Suppressor macrophage treated with lipopolysaccharide for 4 hours (primary cell): ENCODE measurements at places on chromosomes 3 and 15.

GRCh38 chr15:78634210-78635145, 6.5 kb downstream of the CHRNB4 start:
- no peak for DNase-seq

DNA sequence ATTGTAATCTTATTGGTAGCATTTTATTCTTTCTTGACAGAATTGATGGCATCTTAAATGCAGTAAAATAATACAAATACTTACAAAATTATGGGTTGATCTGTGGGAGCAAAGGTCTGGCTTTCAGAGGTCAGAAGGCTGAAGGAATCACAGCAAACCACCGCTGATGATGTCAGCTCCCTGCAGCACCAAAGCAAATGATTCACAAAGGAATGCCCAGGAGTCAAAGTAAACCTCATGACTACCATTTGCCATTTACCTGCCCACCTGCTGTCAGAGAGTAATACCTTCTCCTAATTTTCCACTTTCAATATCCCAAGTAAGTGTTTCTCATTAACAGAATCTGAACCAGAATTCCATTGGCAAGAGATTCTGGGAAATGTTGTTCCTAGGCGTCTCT, 46.1 kb downstream of the CPA3 start:
- DNase-seq, result no peak

DNA sequence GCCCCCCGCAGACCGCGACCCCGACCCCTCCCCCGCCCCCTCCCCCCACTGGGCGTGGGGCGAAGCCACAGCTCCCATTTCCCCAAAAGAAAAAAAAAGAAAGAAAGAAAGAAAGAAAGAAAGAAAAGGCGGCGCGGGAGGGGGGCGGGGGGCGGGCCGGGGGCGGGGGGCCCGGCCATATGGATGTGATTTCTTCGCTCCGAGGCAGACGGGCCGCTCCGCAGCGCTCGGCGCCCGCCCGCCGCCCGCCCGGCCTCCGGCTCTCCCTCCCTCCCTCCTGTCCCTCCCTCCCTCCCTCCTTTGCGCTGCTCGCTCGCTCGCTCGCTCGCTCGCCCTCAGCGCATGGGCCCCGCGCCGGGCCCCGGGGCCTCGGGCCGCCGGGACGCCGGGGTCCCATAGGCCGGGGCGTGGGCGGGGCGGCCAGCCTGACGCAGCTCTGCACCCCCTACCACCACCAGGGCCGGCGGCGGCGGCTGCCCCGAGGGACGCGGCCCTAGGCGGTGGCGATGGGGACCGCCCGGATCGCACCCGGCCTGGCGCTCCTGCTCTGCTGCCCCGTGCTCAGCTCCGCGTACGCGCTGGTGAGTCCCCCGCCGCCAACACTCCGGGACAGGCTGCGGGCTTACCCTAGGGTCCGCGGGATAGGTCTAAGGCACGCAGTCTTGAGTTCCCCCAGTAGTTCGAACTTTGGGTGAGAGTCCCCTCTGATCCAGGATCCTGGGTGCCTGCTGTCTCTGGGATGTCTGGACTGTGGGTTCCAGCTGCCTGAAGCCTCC, 5.7 kb downstream of the PTH1R start:
- DNase-seq, result no peak

GRCh38 chr15:60272623-60273022, 125.2 kb downstream of the ANXA2 start:
- DNase-seq, result no peak

- DNase-seq, result no peak
Measured at GRCh38 chr15:29386523-29386922, 116.9 kb upstream of the NSMCE3 start.

- no peak for DNase-seq
Measured at GRCh38 chr3:88410259-88410658, 260.5 kb downstream of the C3orf38 start.

- no peak for DNase-seq
Measured at GRCh38 chr15:89980896-89981295, 20.2 kb upstream of the ZNF710 start.

GRCh38 chr3:16720367-16720940, 115.2 kb upstream of the DAZL start:
- DNase-seq, result no peak

DNA sequence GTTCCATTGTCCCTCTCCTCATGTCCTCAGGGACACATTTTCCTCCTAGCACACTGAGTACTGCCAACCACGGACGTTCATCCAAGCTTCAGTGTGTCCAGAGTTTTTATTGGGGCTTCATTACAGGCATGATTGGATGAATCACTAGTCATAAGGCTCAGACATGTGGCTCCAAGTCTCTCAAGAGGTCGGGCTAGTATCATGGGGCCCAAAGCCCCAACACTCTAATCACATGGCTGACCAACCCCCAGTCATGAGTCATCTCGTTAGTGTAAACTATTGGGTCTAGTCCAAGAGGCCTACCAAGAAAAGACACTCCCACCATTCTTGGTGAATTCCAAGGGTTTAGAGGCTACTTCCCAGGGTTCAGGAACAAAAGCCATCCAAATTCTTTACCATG, 4.4 kb downstream of the TERC start:
- DNase-seq, result no peak

- DNase-seq, result no peak
Measured at GRCh38 chr3:189383630-189384029, 211.9 kb downstream of the TPRG1 start.

- DNase-seq, result no peak
Measured at GRCh38 chr3:33855884-33856546, 57.6 kb downstream of the PDCD6IP start.

GRCh38 chr15:48766196-48766595, 44.7 kb downstream of the CEP152 start:
- no peak for DNase-seq

DNA sequence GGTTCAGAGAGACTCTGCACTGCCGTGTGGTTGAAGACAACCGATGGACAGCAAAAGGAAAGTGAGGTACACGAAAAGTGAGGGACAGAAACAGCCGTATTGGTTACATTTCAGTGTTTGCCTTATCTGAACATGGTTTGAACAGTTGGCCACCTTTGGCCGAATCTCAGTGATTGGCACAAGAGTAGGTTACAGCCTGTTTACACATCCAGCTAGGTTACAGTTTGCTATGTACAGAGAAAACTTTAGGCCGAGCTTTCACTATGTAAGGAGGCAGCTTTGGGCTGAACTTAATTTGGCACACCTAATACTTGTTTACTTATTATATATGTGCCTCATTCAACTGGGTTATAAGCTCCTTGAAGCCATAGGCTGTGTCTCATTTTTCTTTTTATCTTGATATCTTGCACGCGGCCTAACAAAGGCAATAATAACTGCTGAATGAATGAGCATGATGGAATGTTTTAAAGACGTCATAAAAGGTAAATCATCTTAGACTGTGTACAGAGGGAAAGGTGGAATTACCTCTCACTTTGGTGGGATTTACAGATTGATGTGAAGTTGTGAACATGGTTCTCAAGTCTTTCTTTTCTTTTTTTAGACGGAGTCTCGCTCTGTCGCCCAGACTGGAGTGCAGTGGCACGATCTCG, 17.2 kb upstream of the GREM1 start:
- DNase-seq, result no peak

DNA sequence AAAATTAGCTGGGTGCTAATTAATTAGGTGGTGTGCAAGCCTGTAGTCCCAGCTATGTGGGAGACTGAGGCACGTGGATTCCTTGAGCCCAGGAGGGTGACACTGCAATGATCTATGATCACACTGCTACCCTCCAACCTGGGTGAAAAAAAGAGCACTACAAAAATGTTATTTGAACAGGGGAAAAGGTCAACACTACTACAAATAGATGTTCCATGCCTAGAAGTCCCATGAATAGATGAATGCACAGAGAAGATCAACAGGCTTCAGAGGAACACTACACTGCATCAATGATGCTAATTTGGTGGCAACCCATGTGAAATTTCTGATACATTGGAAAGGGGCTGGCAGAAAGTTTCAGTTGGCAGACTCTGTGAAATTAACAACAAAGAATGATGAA, 105.4 kb upstream of the FHIT start:
- DNase-seq, result no peak

GRCh38 chr3:62293051-62293780, 80.1 kb downstream of the FEZF2 start:
- no peak for DNase-seq

- DNase-seq, result peak; percentile 73
Measured at GRCh38 chr3:119558626-119559317, 642 bp downstream of the CD80 start.

- DNase-seq, result no peak
Measured at GRCh38 chr3:63595221-63595620, 57.3 kb upstream of the SNTN start.

- no peak for DNase-seq
Measured at GRCh38 chr3:185405243-185405642, 42.3 kb downstream of the MAP3K13 start.

- DNase-seq, result no peak
Measured at GRCh38 chr3:161208931-161209330, 12.2 kb upstream of the NMD3 start.

GRCh38 chr3:87225659-87226058, 1.4 kb upstream of the CHMP2B start:
- DNase-seq, result no peak

- DNase-seq, result no peak
Measured at GRCh38 chr3:9803494-9803893, 6.6 kb upstream of the TTLL3 start.

- DNase-seq, result no peak
Measured at GRCh38 chr3:177438596-177439220, 241.4 kb upstream of the TBL1XR1 start.

- DNase-seq, result no peak
Measured at GRCh38 chr3:100268156-100268555, 7.4 kb downstream of the TBC1D23 start.

GRCh38 chr15:51266656-51267050, 71.7 kb downstream of the CYP19A1 start:
- DNase-seq, result peak; percentile 41

DNA sequence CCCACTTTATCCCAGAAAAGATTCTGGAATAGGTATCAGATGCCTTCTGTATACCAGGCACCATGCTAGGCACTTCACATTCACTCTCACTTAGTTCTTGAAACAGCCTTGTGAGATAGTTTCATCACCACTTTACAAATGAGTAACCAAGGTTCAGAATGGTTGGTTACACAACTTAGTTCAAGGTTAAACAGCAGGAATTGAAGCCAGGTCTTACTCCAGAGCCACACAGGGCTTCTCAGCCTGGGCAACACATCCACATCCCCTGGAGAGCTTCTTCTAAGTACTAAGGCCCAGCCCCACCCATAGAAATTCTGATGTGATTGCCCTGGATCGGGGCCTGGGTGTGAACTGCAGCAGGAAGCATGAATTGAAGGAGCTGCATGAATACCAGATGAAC, 18.6 kb downstream of the WHAMM start:
- no peak for DNase-seq

DNA sequence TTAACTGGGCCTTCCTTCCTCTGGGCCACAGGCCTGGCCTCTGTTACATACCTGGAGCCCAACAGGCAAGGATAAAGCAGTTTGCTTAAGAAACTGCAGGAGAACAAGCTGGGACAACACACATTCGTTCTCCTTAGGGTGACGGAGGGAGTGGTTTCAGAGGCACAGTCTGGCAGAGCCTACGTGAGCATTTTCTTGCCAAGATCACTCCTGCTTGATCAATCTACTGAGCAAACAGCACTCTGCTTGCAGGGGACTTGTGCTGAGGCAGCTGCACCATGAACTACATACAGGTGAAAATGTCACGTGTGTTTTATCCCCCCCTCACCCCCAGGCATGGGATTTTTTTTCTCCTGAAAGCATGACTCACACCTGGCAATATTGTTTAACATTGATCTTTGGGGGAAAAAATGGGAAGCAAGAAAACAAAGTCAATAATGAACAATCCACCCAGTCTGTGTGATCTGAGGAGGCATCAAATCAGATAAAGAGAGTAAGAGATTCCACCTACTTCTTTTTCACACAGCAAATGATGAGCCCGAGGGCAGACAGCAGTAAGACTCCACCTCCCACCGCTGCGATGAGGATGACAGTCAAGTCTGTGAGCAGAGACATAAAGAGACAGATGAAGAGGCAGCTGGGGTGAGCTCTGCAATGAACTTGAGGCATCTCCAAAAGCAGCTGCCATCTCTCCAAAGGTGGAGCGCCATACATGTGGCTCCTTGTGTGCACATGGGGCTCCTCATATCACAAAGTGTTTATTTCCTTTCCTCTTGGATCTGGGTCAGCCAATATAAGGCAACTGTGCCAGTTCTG, 57.4 kb downstream of the CDCP1 start:
- no peak for DNase-seq

GRCh38 chr3:149288655-149289054, 44.8 kb downstream of the TM4SF18 start:
- DNase-seq, result no peak
